ENCODE measurements at places on chromosomes 2 and 18.

DNA sequence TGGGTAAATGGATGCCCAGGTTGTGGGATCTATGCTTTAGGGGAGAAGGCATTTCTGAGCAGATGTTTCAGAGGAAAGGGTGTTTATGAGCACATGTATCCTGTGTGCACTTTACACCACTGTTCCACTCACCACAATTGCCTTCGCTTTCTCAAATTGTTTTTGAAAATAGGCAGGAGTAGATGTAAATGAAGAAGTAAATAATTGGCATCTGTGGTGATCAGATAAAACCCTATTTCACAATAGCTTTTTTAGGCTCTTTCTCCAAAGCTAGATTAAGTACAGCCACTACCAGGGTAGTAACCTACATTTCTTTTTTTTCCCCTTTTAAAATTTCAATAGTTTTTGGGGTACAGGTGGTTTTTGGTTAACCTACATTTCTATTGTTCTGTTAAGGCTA, 40.6 kb downstream of the TMEM178A start:
- no peak for DNase-seq

- no peak for DNase-seq
Measured at GRCh38 chr2:29401994-29402393, 286.8 kb downstream of the CLIP4 start.

DNA sequence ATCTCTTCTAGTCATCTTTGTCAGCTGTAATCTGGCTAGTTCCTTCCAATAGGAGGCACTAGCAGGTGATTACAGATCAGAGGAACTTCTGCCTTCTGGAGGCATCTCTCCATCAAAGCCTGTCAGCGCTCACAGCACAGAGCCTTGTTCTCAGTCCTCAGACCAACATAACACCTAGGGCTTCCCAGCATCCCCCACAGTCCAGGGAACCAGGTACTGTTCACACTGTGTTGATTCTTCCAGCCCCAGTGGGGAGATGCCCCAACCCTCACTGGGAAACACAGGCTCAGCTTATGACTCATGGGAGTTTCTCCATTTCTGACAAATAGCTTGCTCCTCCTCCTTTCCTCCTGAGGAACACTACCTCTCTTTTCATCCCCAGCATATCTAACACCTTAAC, 601.7 kb downstream of the CBLN2 start:
- no peak for DNase-seq

GRCh38 chr2:76759634-76760366, 762.4 kb downstream of the LRRTM4 start:
- DNase-seq: no peak

DNA sequence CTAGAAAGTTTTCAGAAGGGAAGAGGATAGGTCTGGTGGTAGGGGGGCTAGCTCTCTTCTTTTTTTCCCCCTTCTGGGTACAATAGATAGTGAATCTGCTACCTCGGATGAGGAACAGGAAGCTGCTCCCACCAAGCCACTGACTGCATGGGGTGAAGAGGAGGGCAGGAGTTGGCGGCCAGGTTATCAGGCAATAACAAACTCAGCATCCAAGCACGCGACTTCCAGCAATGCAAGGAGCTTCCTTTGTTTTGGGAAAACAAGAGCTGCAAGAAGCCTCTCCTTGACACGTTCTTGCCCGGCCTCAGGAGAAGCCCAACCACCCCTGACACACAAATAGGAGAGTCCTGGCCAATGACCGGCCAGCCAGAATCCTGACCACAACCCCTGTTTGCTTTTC, 32.2 kb downstream of the NHEJ1 start:
- no peak for DNase-seq

Measured in activated CD4-positive, alpha-beta T cell treated with anti-CD3 and anti-CD28 coated beads for 24 hours (primary cell).